Kidney (tissue), 22 donors: ENCODE measurements at places on chromosomes 6 and 20.

DNA sequence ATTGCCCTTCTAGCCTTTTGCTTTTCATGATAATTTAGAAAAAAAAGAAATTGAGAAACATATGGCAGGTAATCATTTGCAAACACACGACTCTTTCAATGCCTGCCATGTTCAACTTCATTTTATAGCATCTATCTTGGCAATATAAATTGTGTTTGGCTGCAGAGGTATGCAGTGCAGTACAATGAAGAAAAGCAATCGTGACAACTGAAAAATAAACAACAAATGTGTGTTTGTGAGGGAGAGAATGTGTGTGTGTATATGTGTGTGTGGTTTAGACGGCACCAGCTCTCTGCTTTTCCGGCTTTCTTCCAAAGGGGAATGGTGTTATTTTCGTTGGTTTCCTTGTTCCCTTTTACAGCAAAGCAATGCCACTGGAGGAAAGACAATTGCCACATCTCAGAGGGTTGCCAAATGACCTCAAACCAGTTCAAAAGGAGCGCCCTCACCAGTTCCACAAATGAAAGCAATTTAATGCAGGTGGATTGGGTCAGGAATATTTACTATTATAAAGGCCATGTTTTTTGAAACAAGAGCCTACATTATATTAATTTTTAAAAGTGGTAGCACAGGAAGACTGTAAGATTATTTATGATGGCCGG lies 587.2 kb downstream of the PRKN start:
- H3K4me1 ChIP-seq: no peaks in the 10 kb centered on the region
- H3K27me3 ChIP-seq: no peaks in the 10 kb centered on the region
- no peak for DNase-seq
- no peaks in the 10 kb centered on the region for H3K36me3 ChIP-seq

DNA sequence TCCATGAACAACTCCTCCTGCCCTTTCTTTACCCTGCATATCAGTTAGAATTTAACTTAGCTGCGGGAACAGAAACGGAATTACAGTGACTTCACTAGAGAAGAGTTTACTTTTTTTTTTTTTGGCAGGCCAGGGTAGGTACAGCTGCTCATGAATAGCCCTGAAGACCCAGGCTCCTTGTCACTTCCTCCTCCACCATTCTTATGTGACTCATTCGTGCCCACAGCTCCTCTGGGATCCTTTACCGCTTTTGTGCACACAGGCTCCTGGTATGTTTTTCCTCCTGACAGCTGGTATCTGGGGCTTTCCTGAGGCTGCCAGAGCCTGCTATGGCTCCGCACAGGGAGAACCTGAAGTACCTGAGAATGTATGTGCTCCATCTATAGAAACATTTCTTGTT lies 3.9 kb upstream of the KCNS1 start:
- peaks cover 2% of the 10 kb centered on the region for H3K27me3 ChIP-seq
- H3K4me3 ChIP-seq: no peak overlapping the region
- H3K27ac ChIP-seq: no peak overlapping the region
- no peak for DNase-seq

DNA sequence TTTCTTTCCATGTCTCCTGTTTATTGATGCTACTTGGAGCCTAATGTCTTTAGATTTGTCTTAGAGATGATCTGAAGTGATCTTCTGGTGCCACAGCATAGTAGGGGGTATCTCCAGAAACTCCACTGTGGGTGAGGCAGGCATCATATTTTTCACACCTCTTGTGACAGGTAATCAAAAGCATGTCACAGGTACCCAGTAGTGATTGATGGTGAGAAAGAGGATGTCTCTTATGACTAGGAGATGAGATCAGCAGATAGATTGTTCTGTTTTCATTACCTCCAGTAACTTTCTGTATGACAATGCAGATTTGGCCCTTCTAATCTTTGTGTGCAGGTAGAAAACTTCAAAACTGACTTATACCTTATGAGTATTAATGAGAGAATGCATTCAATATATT lies 13.5 kb downstream of the NCOA7 start:
- no peak for DNase-seq
- H3K4me1 ChIP-seq: peaks cover 2% of the 10 kb centered on the region
- H3K4me3 ChIP-seq: no peak overlapping the region

DNA sequence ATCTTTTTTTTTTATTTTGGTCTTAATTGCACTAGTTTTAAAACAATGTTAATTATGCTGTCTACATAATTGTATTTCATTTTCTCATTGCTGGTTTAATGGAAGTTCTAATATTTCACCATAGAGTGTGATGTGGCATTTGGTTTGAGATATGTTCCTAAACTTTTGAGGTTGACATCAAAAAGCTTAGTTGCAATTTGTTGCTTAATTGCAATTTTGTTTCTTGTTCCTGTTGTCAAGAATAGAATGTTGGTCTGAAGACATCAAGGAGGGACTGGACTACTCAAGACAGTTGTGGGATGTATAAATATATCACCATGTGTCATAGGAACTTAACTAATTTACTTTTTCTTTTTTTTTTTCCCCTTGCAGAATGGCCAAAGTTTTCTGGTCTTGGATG lies 12.5 kb downstream of the HSF2 start:
- no peak for DNase-seq
- no peaks in the 10 kb centered on the region for H3K27me3 ChIP-seq
- no peak overlapping the region for H3K27ac ChIP-seq
- no peak overlapping the region for H3K4me3 ChIP-seq
- no peaks in the 10 kb centered on the region for H3K4me1 ChIP-seq
- H3K36me3 ChIP-seq: no peaks in the 10 kb centered on the region

DNA sequence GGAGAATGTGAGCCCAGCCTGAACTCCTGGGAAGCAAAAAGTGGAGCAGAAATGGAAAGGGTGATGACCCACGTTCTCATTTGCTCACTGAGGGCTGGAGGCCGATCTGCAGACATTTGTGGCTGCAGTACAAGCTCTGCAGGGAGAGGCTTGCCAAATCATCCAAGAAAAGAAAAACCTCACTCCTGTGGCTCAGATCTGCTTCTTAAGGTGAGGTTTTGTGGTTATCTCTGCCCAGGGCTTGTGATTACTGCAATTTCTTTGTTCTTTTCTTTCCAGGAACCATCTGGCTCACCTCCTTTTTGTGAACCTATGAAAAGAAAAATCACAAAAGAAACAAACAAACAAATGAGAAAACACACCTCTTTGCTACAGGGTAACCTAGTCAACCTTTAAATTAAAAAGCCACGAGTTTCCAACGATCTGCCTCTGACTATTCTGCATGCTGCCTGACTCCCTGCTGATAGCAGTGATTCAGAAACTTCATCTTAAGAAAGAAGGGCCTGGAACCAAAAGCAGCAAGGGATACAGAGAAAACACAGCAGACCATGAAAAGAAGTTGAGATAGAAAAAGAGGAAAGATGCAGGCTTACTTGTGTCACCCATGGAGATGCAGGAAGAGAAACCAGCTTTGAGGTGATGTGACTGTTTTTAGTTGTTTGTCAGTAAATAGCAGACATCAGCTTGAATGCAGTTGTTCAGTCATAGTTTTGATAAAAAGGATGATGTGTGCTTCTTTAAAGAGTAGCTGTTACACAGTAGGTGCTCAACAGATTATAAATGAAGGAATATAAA lies 165.1 kb downstream of the LMBRD1 start:
- DNase-seq: no peak
- H3K27me3 ChIP-seq: no peaks in the 10 kb centered on the region
- no peak overlapping the region for H3K4me3 ChIP-seq
- H3K4me1 ChIP-seq: no peaks in the 10 kb centered on the region

DNA sequence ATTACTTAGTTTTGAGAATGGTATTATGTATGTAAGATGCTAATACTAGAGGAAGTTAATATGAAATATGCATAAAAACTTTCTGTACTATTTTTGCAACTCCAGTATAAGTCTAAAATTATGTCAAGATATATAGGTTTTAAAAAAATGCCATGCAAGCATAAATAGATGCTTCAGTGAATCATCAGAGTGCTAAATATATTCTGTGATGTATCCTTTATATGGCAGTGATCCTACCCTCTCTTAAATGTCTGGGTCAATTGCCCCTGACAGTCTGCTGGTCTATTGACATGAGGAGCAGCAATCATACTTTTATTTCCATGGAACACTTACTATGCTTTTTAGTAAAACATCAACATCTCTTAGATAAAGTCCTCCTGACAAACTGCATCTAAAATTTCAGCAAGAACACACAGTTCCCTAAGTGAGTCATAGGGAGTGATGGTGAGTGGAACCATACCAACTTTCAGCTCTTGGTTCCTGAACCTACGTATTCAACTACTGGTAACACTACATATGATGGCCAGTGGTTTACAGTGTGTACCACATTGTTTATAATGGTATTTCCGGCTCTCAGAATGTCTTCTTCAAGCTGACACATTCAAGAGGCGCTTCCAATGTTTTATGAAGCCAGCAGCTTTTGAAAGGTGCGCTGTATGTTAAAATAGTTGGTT lies 928.7 kb upstream of the GJE1 start:
- H3K4me1 ChIP-seq: no peaks in the 10 kb centered on the region
- no peaks in the 10 kb centered on the region for H3K27me3 ChIP-seq
- H3K4me3 ChIP-seq: no peak overlapping the region
- H3K36me3 ChIP-seq: no peaks in the 10 kb centered on the region

GRCh38 chr6:4649728-4650127 lies 126.5 kb upstream of the CDYL start:
- no peak for DNase-seq
- no peaks in the 10 kb centered on the region for H3K27me3 ChIP-seq
- H3K4me1 ChIP-seq: no peaks in the 10 kb centered on the region
- no peak overlapping the region for H3K27ac ChIP-seq

DNA sequence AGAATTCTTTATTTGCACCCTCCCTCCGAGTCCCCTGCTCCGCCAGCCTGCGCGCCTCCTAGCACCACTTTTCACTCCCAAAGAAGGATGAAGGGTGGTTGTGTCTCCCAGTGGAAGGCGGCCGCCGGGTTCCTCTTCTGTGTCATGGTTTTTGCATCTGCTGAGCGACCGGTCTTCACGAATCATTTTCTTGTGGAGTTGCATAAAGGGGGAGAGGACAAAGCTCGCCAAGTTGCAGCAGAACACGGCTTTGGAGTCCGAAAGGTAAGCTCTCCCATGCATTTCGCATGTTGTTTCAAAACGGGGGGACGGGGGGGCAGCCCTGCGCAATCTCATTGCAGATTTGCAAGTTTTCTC lies 357 bp downstream of the PCSK2 start:
- no peaks in the 10 kb centered on the region for H3K4me1 ChIP-seq
- DNase-seq: peak; percentile 49
- H3K27ac ChIP-seq: no peak overlapping the region
- H3K27me3 ChIP-seq: peaks cover 22% of the 10 kb centered on the region

GRCh38 chr20:60123652-60124051 lies 165.4 kb downstream of the CDH26 start:
- DNase-seq: no peak
- no peaks in the 10 kb centered on the region for H3K36me3 ChIP-seq
- no peak overlapping the region for H3K4me3 ChIP-seq
- no peaks in the 10 kb centered on the region for H3K27me3 ChIP-seq

- no peaks in the 10 kb centered on the region for H3K4me1 ChIP-seq
- no peaks in the 10 kb centered on the region for H3K36me3 ChIP-seq
- H3K27me3 ChIP-seq: no peaks in the 10 kb centered on the region
- peak overlapping the region; percentile 65 for H3K27ac ChIP-seq
Measured at GRCh38 chr20:3733119-3733995, 872 bp downstream of the HSPA12B start.

- H3K27me3 ChIP-seq: no peaks in the 10 kb centered on the region
- no peaks in the 10 kb centered on the region for H3K36me3 ChIP-seq
- H3K4me3 ChIP-seq: no peak overlapping the region
- no peak overlapping the region for H3K27ac ChIP-seq
- no peaks in the 10 kb centered on the region for H3K4me1 ChIP-seq
Measured at GRCh38 chr6:24961852-24962251, 26.1 kb upstream of the RIPOR2 start.

GRCh38 chr6:24827970-24828369 lies 29.3 kb upstream of the ARMH2 start:
- no peak overlapping the region for H3K4me3 ChIP-seq
- no peaks in the 10 kb centered on the region for H3K36me3 ChIP-seq
- H3K27ac ChIP-seq: no peak overlapping the region

- no peaks in the 10 kb centered on the region for H3K4me1 ChIP-seq
- H3K27ac ChIP-seq: no peak overlapping the region
- H3K36me3 ChIP-seq: no peaks in the 10 kb centered on the region
- DNase-seq: no peak
- no peaks in the 10 kb centered on the region for H3K27me3 ChIP-seq
Measured at GRCh38 chr6:45461486-45461885, 83.8 kb upstream of the SUPT3H start.

GRCh38 chr6:36467625-36468024 lies 24.8 kb downstream of the KCTD20 start:
- H3K27ac ChIP-seq: no peak overlapping the region
- H3K4me1 ChIP-seq: no peaks in the 10 kb centered on the region
- no peaks in the 10 kb centered on the region for H3K27me3 ChIP-seq

- no peaks in the 10 kb centered on the region for H3K27me3 ChIP-seq
- H3K4me3 ChIP-seq: no peak overlapping the region
- no peak overlapping the region for H3K27ac ChIP-seq
- H3K36me3 ChIP-seq: no peaks in the 10 kb centered on the region
Measured at GRCh38 chr6:114287461-114287860, 55.4 kb downstream of the HS3ST5 start.

DNA sequence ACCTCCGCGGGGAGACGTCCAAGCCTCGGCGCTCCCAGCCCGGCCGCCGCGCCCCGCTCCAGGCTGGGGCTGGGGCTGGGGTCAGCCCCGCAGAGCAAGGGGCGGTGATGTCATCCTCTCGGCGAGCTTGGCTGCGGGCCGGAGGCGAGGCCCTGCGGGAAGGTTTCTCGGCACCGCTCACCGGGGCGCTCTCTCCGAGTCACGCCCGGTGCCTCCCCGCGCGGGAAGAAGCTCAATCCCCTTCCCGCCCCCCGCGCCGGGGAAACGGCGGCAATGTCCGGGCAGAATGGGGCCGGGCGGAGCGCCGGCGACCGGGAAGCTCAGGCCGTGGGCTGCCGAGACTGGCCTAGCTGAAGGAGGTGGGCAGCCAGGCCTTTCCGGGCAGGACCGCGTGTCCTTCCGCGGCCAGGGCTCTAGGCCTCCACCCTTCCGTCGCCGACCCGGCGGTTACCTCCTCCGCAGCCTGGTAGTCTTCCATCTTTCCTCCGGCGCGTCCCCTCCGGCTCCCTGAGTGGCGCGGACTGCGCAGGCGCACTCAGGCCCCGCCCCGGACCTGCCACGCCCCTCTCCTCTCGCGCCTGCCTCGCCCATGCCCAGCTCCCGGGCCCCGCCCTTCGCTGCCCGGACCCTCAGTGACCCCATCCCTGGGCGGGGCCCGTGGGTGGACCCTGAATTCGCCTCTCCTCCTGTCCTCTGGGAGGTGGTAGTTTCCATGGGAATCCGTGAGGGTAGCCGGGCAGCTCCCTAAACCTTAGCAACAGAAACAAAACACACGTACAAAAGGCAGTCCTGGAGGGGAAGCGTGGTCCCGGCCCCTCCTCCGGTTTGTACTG lies at the start of gene DYNLT1:
Gene DYNLT1, minus strand, starts transcription at position 513 of the 833 bp plus-strand sequence. Its CDS starts 35 bp downstream, at position 478.
- no peaks in the 10 kb centered on the region for H3K27me3 ChIP-seq
- peaks cover 18% of the 10 kb centered on the region for H3K4me1 ChIP-seq
- H3K36me3 ChIP-seq: peaks cover 4% of the 10 kb centered on the region

- H3K4me1 ChIP-seq: no peaks in the 10 kb centered on the region
- no peak overlapping the region for H3K4me3 ChIP-seq
- DNase-seq: no peak
- no peak overlapping the region for H3K27ac ChIP-seq
Measured at GRCh38 chr6:110191477-110191876, 11.2 kb downstream of the CDC40 start.

- H3K27me3 ChIP-seq: no peaks in the 10 kb centered on the region
- H3K36me3 ChIP-seq: no peaks in the 10 kb centered on the region
- DNase-seq: no peak
Measured at GRCh38 chr6:135890876-135891275, 39.4 kb downstream of the PDE7B start.

GRCh38 chr20:3869839-3870634 lies 19.1 kb upstream of the PANK2 start:
- no peak overlapping the region for H3K4me3 ChIP-seq
- no peaks in the 10 kb centered on the region for H3K27me3 ChIP-seq
- peaks cover 16% of the 10 kb centered on the region for H3K36me3 ChIP-seq
- no peaks in the 10 kb centered on the region for H3K4me1 ChIP-seq
- H3K27ac ChIP-seq: no peak overlapping the region
- peak; percentile 48 for DNase-seq
